ENCODE measurements at places on chromosomes 7 and 10. TPM values are rescaled to one million over a fixed set of nuclear protein-coding genes. Genes with fewer than 3 reads are reported as not detected.

The CBLL1 gene
- total RNA-seq, result 13.9 TPM

The CDC123 gene
- total RNA-seq, result 60.2 TPM

The FAM131B gene
- 1.4 TPM for total RNA-seq

The SEMA3D gene
- 19.8 TPM for total RNA-seq

The SYNPO2L gene
- total RNA-seq, result 35.6 TPM

The MYL7 gene
- 13.0 TPM for total RNA-seq

GRCh38 chr7:120052884-120053382 is 220.0 kb upstream of the KCND2 start:
- no peak overlapping the region for H3K4me3 ChIP-seq
- no peaks in the 10 kb centered on the region for H3K27me3 ChIP-seq
- no peaks in the 10 kb centered on the region for H3K36me3 ChIP-seq
- DNase-seq, result peak; percentile 67

DNA sequence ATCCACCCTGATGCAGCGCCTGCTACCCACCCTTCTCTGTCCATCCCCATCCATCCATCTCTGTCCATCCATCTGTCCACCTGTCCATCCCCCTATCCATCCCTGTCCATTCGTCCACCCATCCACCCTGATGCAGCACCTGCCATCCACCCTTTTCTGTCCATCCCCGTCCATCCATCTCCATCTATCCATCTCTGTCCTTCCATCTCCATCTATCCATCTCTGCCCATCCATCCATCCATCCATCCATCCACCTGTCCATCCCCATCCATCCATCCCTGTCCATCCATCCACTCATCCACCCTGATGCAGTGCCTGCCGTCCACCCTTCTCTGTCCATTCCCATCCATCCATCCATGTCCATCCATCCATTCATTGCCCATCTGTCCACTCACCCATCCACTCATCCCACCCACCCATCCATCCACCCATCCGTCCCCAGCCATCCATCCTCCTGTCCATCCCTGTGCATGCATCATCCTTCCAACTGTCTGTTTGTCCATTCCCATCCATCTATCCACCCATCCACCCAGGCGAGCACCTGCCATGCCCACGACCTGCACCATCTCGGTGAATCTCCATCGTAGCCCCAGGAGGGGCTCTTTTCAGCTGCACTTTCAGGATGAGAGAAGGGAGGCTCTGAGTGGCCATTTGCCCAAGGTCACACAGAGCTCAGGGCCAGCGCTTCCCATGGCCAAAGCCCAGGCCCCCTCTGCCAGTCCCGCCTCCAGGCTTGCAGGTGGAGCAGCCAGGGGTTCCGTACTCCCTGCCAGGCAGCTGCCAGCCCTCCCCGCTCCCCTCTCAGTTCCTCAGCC is 137.4 kb downstream of the LHPP start:
- H3K27ac ChIP-seq, result no peak overlapping the region
- no peak for DNase-seq
- H3K36me3 ChIP-seq, result no peaks in the 10 kb centered on the region
- peaks cover 11% of the 10 kb centered on the region for H3K4me1 ChIP-seq
- H3K27me3 ChIP-seq, result no peaks in the 10 kb centered on the region
- no peak overlapping the region for H3K4me3 ChIP-seq

DNA sequence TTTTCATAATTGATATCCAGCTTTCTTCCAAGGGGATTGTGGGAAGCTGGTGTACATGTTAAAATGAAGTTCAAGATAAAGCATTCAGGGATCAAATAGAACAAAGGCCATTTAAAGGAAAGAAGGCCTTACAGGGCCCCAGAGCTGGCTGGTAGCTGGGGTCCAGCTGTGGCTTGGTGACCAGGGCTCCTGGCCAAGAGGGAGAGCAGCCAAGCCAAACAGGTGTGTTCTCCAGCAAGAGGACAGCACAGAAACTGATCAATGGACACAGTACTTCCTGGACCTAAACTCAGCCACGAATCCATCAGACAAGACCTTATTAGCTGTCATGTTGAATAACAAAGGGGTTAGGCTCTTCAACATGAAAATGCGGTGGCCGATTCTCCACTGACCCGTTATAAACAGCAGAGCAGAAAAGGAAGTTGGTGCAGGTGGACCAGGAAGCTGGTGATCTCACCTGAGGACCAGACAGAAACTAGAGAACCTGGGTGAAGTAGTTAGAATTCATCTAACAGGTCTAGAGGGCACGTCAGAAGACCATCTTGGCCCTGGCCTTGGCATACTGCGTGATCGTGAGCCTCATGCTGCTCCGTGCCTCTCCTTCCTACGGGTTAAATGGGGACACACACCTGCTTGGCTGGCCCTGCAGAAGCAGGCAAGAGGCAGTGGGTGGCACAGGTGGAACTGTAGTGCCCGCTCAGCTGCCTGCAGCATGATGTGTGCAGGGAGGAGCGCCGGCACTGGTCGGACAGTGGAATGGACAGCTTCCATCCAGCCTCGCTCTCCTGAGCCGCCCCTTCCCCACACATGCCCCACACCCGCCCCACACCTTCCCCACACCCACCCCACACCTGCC is 53.8 kb downstream of the PARP12 start:
- no peak overlapping the region for H3K27ac ChIP-seq
- H3K36me3 ChIP-seq, result no peaks in the 10 kb centered on the region
- no peak for DNase-seq
- no peak overlapping the region for H3K4me3 ChIP-seq
- no peaks in the 10 kb centered on the region for H3K27me3 ChIP-seq

GRCh38 chr7:25095516-25096345 is 29.3 kb downstream of the CYCS start:
- DNase-seq, result no peak
- no peaks in the 10 kb centered on the region for H3K27me3 ChIP-seq
- no peaks in the 10 kb centered on the region for H3K36me3 ChIP-seq
- H3K4me3 ChIP-seq, result no peak overlapping the region
- H3K4me1 ChIP-seq, result no peaks in the 10 kb centered on the region

DNA sequence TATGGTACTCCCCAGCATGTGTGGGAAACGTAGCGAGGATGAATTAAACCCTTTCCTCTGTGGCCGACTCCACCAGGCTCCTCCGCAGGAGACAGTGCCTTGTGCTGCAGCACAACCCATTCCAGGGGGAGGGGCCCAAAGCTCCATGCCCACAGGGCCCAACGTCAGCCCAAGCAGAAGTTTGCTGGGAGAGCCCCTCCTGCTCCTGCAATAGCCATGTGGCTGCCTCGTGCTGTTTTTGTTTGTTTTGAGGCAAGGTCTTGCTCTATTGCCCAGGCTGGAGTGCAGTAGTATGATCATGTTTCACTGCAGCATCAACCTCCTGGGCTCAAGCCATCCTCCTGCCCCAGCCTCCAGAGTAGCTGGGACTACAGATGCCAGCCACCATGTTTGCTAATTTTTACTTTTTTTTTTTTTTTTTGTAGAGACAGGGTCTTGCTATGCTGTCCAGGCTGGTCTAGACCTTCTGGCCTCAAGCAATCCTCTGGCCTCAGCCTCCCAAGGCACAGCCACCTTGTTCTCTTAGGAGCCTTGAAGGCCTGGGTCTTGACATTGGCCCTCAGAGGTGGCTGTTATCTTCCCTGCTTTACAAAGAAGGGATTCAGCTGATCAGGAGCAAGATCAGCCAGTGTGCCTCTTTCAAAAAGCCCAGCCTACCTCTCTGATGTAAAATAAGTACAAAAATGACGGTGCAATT is 102.8 kb downstream of the DYNC2I1 start:
- H3K27me3 ChIP-seq, result peaks cover 30% of the 10 kb centered on the region
- no peaks in the 10 kb centered on the region for H3K36me3 ChIP-seq
- no peak overlapping the region for H3K4me3 ChIP-seq

- no peaks in the 10 kb centered on the region for H3K27me3 ChIP-seq
- H3K36me3 ChIP-seq, result no peaks in the 10 kb centered on the region
- no peaks in the 10 kb centered on the region for H3K4me1 ChIP-seq
- H3K27ac ChIP-seq, result no peak overlapping the region
Measured at GRCh38 chr7:114095885-114096284, 177.1 kb upstream of the PPP1R3A start.

- H3K4me1 ChIP-seq, result peaks cover 43% of the 10 kb centered on the region
- H3K27me3 ChIP-seq, result peaks cover 96% of the 10 kb centered on the region
- H3K36me3 ChIP-seq, result no peaks in the 10 kb centered on the region
- peak overlapping the region; percentile 13 for H3K27ac ChIP-seq
Measured at GRCh38 chr7:1252540-1253090, 19.9 kb downstream of the UNCX start.

DNA sequence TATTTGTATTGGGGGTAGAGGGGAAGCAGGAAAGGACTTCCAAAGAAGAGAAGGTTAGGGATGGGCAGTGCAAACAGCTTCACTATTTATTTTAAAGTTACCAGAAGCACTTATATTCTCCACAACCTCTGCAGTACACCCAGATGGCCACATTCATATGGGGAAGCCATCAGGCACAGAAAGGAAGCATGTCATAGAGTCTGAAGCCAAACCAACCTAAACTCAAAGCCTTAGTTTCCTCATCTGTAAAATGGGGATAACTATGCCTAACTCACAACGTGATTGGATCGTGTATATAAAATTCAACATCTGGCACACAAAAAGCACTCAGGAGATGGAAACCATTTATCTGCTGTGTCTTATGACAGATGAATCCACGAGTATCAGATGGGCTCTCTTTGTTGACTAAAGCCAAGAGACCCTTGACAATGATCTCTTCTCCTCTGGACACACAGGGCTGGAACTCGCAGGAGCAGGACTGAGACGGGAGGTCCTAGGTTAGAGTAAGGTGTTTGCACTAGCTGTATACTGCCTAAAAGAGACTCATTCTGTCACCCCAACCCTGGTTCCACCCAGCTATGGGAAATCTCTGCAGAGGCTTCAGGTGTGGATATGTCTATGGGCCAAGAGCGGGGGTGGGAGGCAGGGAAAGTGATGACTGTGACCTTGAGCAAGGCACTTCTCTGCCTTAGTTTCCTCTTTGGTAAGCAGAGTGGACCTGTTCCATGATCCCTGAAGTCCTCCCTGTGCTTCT is 1.8 kb downstream of the KIAA1549 start:
- H3K36me3 ChIP-seq, result no peaks in the 10 kb centered on the region
- H3K4me3 ChIP-seq, result no peak overlapping the region
- H3K27me3 ChIP-seq, result peaks cover 3% of the 10 kb centered on the region

DNA sequence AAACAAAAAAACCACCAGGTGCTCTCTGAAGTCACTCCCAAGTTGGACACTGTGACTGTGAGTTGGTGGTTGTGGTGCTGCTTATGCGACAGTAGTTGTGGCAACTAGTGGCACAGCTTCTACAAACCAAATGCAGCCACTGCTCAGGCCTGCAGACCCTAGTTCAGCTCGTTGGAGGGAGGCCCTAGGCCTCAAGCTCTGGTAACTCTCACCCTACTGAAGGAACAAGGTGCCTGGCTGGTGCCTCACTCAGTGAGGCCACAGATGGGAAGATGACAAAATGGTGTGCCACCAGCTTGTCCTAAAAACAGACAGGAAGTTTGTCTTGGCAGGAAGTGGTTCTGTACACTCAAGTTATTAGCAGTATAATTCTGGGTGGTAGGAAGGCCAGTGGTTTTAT is 45.3 kb upstream of the RAPGEF5 start:
- H3K27me3 ChIP-seq, result no peaks in the 10 kb centered on the region
- no peaks in the 10 kb centered on the region for H3K4me1 ChIP-seq
- no peaks in the 10 kb centered on the region for H3K36me3 ChIP-seq

GRCh38 chr7:154652564-154652963 is 350.4 kb downstream of the PAXIP1 start:
- no peak overlapping the region for H3K27ac ChIP-seq
- H3K27me3 ChIP-seq, result peaks cover 5% of the 10 kb centered on the region
- no peak for DNase-seq
- H3K4me1 ChIP-seq, result no peaks in the 10 kb centered on the region
- no peak overlapping the region for H3K4me3 ChIP-seq

- peaks cover 76% of the 10 kb centered on the region for H3K4me1 ChIP-seq
- peak; percentile 74 for DNase-seq
- H3K36me3 ChIP-seq, result no peaks in the 10 kb centered on the region
- peaks cover 94% of the 10 kb centered on the region for H3K27me3 ChIP-seq
Measured at GRCh38 chr7:27188386-27189294, 3.6 kb upstream of the HOXA11 start.

DNA sequence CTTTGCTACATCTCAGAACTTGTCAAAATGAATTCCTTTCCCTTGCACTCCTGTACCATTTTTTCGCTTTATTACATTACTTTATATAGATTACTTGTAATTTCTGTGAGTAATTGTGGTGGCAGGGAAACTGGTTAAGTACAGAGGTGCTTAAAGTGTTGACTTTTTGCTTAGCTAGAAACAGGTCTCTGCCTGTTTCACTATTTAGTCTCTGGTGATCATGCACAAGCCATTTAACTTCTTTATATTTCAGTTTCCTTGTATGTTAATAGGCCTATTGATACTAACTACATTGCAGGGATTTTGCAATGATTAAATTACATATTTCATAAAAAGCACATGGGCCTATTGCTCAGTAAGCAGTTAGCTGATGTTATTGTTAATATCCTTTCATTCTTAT is 233.8 kb downstream of the PRKG1 start:
- H3K4me1 ChIP-seq, result peaks cover 2% of the 10 kb centered on the region
- no peak overlapping the region for H3K27ac ChIP-seq
- H3K36me3 ChIP-seq, result no peaks in the 10 kb centered on the region
- DNase-seq, result no peak

DNA sequence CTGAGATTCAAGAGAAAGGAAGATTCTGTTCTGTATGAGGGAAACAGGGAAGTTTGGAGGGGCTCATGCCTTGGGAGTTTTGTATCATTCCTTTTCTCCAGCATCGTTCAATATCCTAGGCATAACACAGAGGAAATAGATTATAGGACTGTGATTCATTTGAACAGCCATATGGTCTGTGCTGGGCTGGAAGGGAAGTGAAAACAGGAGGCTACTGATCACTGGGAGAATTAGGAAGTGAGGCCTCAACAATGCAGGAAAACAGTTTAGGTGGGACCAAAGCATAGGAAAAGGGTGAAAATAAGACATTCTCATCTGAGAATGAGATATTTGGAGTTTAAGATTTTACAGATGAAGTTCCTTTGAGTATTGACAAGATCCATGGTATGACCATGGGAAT is 70.7 kb upstream of the MKX start:
- no peaks in the 10 kb centered on the region for H3K4me1 ChIP-seq
- H3K4me3 ChIP-seq, result no peak overlapping the region
- no peaks in the 10 kb centered on the region for H3K36me3 ChIP-seq

GRCh38 chr7:92788559-92789183 is 47.7 kb downstream of the CDK6 start:
- H3K27me3 ChIP-seq, result no peaks in the 10 kb centered on the region
- no peak overlapping the region for H3K4me3 ChIP-seq
- H3K36me3 ChIP-seq, result no peaks in the 10 kb centered on the region
- H3K27ac ChIP-seq, result no peak overlapping the region
- no peak for DNase-seq
- peaks cover 2% of the 10 kb centered on the region for H3K4me1 ChIP-seq

- no peak for DNase-seq
- peaks cover 61% of the 10 kb centered on the region for H3K27me3 ChIP-seq
- peak overlapping the region; percentile 6 for H3K4me3 ChIP-seq
- H3K27ac ChIP-seq, result peak overlapping the region; percentile 31
Measured at GRCh38 chr7:27103489-27104226, 1.2 kb upstream of the HOXA2 start.

- no peaks in the 10 kb centered on the region for H3K27me3 ChIP-seq
- H3K4me1 ChIP-seq, result no peaks in the 10 kb centered on the region
- H3K36me3 ChIP-seq, result no peaks in the 10 kb centered on the region
- H3K27ac ChIP-seq, result no peak overlapping the region
- H3K4me3 ChIP-seq, result no peak overlapping the region
Measured at GRCh38 chr10:29050081-29050480, 238.8 kb upstream of the LYZL1 start.

Data from muscle of leg (tissue), 16 donors.